GM23248 (cell line): ENCODE measurements at places on chromosomes 4 and X. TPM values are rescaled to one million over a fixed set of nuclear protein-coding genes. Genes with fewer than 3 reads are reported as not detected.

The LRPAP1 gene
- total RNA-seq: 222 and 237 TPM in 2 replicates

The TDO2 gene
- total RNA-seq: 0.25 TPM in 1 of 2 replicates, not detected in the other

The MOSPD2 gene
- 28.5 and 29.7 TPM in 2 replicates for total RNA-seq

The TBC1D19 gene
- total RNA-seq: 25.0 and 37.3 TPM in 2 replicates

The UGT2B17 gene
- not detected in 2 replicates for total RNA-seq

The KLHL4 gene
- total RNA-seq: 0.11 TPM in 1 of 2 replicates, not detected in the other

The PPEF2 gene
- not detected in 2 replicates for total RNA-seq

The SPANXN1 gene
- not detected in 2 replicates for total RNA-seq

The ZNF630 gene
- total RNA-seq: 0.22 and 0.25 TPM in 2 replicates

The AADAT gene
- total RNA-seq: 4.3 and 4.8 TPM in 2 replicates

The ZCCHC18 gene
- 1.4 TPM in 1 of 2 replicates, not detected in the other for total RNA-seq

The IBSP gene
- total RNA-seq: not detected in 2 replicates

The IQSEC2 gene
- total RNA-seq: 10.2 and 11.8 TPM in 2 replicates

The GSX2 gene
- total RNA-seq: not detected in 2 replicates

The CCNB3 gene
- not detected in 2 replicates for total RNA-seq

The OTC gene
- total RNA-seq: not detected in 2 replicates

The WDFY3 gene
- 38.7 and 45.6 TPM in 2 replicates for total RNA-seq

The FGF13 gene
- 4.6 and 9.0 TPM in 2 replicates for total RNA-seq
